ENCODE measurements at places on chromosomes 16 and 17. TPM values are rescaled to one million over a fixed set of nuclear protein-coding genes. Genes with fewer than 3 reads are reported as not detected.

DNA sequence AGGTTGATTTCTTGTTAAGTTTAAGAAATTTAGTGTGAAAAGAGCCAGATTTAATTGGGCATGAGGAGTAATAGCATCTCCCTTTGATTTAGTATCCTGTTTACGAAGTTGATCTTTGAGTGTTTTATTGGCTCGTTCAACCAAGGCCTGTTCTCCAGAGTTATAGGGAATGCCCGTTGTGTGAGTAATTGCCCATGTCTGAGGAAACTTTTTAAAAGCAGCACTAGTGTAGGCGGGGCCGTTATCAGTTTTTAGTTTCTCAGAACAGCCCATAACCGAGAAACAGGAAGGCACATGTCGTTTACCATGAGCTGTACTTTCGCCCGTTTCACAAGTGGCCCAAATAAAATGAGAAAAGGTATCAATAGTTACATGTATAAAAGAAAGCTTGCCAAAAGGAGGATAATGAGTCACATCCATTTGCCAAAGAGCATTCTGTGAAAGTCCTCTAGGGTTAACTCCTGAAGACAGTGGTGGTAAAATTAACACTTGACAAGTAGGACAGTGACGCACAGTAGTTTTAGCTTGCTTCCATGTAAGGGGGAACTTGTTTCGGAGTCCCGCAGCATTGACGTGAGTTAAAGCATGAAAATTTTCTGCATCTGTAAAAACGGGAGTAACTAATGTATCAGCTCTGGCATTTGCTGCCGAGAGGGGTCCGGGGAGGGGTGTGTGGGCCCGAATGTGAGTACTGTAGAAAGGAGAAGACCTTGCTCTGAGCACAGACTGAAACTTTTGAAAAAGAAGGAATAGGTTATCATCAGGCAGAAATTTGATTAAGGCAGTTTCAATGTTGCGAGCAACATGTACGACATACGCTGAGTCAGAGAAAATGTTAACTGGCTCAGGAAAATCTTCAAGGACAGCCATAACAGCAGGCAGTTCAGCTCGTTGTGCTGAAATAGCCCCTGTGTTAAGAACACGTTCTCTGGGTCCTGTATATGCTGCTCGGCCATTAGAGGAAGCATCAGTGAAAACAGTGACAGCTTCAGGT, 18.5 kb upstream of the KCTD5 start:
- peak; percentile 66 for DNase-seq

GRCh38 chr16:27289669-27290068, 21.1 kb upstream of the NSMCE1 start:
- DNase-seq: no peak

DNA sequence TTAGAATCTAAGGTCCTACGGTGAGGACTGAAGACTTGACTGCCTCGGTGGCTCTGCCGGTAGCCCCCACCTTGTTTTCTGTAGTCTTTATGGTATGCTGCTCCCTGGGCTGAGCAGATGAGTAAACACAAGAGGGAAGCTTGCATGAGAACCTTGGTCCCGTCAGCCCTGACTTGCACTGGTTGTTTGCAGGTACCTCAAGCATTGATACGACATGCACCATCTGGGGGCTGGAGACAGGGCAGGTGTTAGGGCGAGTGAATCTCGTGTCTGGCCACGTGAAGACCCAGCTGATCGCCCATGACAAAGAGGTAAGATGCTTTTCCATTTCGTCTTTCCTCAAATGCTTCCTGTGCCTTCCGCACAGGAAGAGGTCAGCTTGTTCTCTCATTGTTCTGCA, 21.1 kb upstream of the TACO1 start:
- DNase-seq: no peak

GRCh38 chr16:84948851-84949610, 62.3 kb downstream of the ZDHHC7 start:
- DNase-seq: no peak

The ITGAD gene
- 0.52 TPM for polyA plus RNA-seq

DNA sequence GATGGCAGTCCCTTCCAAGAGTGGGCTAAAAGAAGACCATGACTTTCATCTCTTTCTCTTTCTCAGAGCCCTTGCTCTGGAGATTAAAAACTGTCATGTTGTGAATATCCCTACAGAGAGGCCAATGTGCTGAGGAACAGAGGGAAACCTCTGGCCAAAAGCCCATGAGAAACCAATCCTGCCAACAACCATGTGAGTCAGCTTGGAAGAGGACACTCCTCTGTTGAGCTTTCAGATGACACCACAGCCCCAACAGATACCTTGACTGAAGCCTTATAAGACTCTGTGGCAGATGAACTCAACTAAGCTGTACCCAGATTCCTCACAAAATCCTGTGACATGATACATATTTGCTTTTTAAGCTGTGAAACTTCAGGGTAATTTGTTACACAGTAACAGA, 19.6 kb downstream of the CPPED1 start:
- no peak for DNase-seq

The RAB26 gene
- 2.1 TPM for polyA plus RNA-seq

The CEP95 gene
- polyA plus RNA-seq: 194 TPM

Data from left kidney (tissue), 8 donors.